ENCODE measurements at places on chromosomes 11 and 22.

DNA sequence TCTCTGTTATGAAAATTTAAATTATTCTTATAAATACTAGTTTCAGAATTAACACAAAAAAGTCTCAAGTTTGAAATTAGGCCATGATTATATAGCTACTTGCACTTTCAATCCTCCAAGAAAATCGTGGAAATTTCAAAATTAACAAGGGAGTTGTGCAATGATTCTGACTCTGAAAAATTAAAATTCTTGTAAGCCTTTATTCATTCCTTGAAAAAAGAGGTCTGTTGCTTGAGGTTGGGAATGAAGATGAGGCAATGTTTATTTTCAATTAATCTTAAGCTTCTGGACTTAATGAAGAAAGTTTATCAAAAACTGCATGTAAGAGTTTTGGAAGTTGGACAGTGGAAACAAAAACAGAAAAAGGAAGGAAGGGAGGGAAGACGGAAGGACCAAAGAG, 128.2 kb upstream of the FIBIN start:
- no peak for DNase-seq

DNA sequence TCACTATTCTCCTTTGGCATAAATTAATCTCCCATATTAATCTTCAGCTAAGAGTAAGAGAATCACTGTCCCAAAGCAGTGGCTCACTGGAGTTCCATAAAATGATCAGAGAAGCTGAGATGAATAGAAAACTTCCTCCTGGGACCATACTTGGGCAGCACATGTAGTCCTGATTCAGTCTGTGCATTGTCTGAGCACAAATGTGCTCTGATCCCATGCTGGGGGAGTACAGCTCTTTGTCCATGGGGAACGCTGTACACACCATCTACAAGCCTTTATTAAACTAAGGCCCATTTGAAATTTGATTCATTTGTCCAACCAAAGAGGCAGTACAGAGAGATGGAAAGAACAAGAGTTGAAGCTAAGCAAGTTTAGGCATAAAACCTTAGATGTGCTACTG, 147.4 kb upstream of the PGR start:
- no peak for DNase-seq

GRCh38 chr11:68803766-68804165, 38.0 kb downstream of the CPT1A start:
- no peak for DNase-seq

- DNase-seq: no peak
These were observed 58.8 kb downstream of the FZD4 start for GRCh38 chr11:86896441-86896841.

DNA sequence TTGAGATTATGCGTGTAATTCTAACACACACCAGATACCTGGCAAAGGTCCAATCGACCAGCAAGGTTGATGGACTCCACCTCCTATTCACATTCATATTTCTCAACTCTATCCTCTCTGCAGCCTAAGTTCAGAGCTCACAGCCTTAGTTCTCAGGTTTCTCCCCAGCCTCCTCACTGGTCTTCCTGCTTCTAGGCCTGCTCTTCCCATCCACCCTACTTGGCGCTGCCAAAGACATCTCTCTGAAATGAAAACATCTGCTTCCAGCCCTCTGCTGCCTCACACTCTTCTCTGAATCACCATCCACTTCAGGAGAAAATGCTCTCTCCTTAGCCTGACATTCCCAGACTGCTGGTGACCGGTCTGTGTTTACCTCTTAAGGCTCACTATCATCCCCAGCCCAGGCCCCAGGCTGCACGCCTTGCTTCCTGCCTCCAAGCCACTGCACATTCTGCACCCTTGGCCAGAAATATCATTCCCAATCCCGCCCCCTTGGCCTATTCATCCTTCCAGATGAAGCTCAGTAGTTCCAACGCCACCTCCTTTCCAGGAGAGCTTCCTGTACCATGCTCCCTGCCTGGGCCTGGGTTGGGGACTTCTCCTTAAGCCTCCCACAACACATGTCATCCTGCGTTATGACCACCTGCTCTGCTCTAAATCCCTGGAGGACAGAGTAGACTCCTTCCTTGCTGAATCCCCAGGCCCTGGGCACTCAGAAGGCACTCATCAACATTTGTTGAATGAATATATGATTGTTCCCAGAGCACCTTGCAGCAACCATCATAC, 3.5 kb downstream of the ARRB1 start:
- no peak for DNase-seq

DNA sequence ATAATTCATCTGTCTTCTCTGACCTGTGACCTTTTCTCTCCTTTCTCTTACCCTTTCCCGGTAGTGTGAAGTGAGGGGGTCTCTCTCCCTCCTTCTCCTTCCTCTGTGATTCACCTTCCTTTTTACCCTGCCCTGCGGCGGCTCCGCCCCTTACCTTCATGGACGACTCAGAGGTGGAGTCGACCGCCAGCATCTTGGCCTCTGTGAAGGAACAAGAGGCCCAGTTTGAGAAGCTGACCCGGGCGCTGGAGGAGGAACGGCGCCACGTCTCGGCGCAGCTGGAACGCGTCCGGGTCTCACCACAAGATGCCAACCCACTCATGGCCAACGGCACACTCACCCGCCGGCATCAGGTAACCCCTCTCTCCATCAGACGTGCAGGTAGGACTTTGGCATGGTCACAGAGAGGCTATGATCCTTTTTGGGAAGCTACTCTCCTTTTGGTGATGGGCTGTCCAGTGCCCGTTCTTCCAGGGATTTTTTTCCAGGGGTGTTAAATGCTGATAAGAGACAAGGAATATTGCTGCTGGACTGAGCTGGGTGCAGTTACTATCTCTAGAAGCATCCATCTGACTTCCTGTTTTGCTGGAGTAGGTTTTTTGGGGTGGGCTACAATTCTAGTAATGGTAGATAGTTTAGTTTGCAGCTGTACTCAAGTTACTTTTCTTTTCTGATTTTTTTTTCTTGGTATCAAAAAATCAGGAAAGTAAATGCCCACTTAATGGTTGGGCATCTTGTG, 29.9 kb downstream of the CTNND1 start:
- no peak for DNase-seq

GRCh38 chr11:62853279-62853965, 14.0 kb upstream of the WDR74 start:
- DNase-seq: no peak

GRCh38 chr22:41458161-41458728, 10.2 kb downstream of the PHF5A start:
- no peak for DNase-seq

GRCh38 chr11:8297781-8298440, 34.2 kb upstream of the LMO1 start:
- no peak for DNase-seq

DNA sequence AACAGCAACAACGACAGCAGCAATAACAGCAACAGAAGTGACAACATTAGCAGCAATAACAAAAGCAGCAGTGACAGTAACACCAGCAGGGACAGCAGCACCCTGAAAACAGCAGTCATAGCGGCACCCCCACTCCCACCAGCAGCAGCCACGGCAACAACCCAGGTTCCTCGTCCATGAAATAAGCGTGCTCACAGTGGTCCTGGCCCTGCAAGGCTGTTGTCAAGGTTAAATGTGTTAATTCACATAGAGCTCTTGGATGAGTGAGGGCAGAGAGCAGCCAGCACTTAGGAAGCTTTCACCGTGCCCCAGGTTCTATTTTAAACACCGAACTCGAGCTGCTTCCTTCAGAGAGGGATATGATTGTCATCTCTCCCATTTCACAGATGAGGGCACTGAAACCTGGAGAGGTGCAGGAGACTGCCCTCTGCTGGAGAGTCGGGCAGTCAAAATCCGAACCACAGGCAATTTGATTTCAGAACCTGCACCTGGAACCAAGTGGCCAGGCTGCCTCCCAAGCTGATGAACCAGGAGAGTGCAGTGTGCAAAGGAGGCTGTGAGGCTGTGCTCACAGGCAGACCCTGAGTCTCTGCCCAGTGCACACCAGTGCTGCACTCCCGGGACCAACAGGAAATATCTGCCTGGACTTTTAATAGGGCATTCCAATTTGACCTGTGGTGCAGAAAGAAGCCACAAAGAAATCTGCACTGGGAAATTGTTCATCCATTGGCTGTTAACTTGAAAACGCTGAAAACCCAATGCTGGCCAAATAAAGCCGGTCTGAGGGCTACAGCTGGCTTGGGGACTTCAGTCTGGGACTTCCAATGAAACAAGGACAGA, 22.9 kb upstream of the FGF3 start:
- DNase-seq: no peak

GRCh38 chr11:73308961-73309919, 1.2 kb downstream of the ARHGEF17 start:
- no peak for DNase-seq

- DNase-seq: no peak
These were observed 83.2 kb upstream of the CLDN5 start for GRCh38 chr22:19607192-19608002.

DNA sequence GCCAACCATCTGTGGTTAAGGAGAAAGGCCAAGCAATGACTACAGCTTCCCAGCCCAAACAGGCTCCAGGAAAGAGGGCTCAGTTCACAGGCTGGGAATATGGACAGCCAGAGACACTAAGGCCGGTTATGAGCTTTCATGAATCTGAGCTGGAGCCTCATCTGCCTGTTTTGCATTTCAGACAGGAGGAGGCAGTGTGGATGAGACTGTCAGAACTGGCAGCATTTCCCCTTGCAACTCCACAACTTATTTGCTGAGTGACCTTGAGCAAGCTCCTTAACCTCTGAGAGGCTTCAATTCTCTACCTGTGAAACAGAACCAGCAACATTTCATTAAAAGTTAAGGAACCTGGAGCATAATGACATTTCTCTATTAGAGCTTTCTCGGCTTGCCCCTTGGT, 264.0 kb downstream of the ETS1 start:
- DNase-seq: no peak

- no peak for DNase-seq
These were observed 11.7 kb downstream of the CERK start for GRCh38 chr22:46726066-46726985.

DNA sequence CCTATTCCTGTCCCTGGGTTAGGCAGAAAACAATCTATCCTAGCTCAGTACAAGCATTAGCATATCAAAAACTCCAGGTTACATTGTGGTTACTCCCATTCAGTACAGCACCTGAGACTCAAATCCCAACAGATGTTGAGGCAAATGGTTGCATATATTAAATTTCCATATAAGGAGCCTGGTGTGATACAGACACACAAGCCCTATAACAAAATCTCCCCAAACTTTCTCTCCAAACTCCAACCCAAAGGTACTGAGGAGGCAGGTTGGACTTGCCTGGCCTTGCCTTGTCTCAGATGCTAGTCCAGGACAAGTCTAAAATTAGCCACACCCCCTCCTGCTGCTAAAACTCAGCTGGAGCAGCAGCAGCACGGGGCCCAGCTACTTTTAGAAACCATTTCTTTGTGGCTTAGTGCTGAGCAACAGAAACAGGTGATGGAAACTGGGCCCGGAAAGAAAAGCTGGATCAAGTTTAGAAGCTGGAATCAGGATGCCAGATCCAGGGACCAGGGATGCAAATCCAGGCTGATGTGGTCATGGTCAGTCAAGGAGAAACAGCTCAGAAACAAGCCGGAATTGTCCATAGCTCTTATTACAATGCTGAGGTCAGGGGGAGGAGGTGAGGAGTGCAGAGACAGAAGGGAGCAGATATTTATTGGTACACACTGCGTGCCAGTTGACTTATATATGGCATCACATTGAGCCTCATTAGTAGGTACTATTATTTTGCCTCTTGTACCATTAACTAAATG, 73.7 kb upstream of the AMOTL1 start:
- DNase-seq: no peak

DNA sequence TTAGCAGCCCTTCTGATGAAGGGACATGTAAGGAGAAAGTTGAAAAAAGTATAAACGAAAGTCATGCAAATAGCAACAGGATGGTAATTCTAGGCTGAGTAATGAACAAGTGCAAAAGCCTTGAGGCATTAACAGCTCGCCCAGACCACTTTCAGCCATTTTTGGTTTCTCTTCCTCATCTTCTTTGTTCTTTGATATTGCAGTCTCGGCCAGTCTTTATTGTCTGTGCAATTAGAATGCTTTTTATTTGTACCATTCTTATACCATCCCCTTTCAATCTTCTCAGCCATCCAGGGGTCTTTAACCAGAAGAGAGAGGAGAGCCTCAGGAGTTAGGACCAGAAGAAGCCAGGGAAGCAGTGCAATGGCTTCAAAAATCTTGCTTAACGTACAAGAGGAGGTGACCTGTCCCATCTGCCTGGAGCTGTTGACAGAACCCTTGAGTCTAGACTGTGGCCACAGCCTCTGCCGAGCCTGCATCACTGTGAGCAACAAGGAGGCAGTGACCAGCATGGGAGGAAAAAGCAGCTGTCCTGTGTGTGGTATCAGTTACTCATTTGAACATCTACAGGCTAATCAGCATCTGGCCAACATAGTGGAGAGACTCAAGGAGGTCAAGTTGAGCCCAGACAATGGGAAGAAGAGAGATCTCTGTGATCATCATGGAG, 7.3 kb downstream of the TRIM34 start:
- no peak for DNase-seq

- no peak for DNase-seq
These were observed 20.1 kb upstream of the SCGB1D1 start for GRCh38 chr11:62169935-62170334.

DNA sequence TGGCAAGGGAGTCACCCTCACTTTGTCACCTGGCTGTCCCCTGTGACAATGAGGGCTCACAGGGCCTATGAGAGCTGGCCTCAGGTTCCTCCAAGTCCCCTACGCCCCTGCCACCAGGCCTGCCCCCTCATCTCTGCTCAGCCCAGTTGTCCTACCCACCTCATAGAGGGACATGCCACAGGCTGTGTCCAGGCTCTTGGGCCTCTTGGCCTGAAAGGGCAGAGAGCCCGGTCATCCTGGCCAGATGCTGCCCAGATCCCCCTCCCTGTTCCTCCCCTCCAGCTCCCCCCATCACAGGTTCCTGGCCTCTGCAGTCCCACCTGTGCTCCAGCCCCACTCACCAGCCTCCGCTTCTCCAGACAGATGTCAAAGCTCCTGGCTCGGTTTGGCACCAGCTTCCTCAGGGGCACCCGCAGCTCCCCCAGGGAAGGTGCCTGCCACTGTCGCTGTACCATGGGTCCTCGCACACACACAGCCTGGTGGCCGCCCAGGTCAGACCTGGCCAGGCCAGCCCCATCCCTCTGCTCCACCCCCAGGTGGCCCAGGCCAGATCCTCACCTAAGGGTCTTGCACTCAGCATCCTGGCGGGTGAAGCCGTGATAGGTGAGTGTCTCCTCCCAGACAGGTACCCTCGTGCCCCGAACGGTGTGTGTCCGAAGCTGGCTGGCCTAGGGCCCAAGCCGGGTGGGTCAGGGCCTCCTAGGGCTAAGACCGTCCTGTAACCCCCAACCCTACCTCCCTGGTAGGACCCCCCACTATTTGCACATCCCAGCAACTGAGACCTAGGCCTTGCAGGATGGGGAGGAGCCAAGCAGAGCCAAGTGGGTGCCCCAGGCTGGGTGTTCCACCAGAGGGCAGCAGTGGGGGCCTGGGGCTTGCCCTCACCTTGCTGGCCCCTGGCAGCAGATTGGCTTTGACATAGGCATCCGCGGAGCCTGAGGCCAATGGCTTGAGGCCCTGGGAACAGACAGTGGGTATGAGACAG, 8.3 kb downstream of the NDUFV1 start:
- DNase-seq: no peak

Data from stimulated activated CD8-positive, alpha-beta memory T cell treated with anti-CD3 and anti-CD28 coated beads, Interleukin-4, amount 100 ng/mL, for 4 hours (primary cell).